EL (cell line): ENCODE measurements at places on chromosomes 7 and 10.

- no peak for DNase-seq
Measured at GRCh38 chr7:157560710-157561522, 224.1 kb downstream of the DNAJB6 start.

GRCh38 chr7:26868841-26869495 lies 4.6 kb upstream of the SKAP2 start:
- DNase-seq: peak; percentile 32

DNA sequence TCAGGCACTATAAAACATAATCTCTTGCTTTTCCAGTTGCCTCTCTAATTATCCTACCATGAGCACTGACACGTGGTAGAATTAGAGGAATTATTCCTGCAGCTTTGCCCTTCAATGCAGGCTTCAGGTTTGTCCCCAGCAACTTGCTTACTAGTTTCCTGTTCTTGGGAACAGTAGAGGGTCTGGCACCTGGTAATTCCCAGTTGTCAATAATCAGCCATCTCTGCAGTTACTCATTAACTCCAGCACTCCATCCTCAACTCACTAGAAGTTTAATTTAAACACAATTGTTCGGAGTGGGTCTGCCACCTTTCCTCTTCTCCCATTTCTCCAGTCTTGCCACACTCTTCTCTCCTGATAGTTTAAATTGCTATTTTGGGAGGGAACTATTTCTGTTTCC lies 324.3 kb upstream of the KIAA1217 start:
- no peak for DNase-seq

DNA sequence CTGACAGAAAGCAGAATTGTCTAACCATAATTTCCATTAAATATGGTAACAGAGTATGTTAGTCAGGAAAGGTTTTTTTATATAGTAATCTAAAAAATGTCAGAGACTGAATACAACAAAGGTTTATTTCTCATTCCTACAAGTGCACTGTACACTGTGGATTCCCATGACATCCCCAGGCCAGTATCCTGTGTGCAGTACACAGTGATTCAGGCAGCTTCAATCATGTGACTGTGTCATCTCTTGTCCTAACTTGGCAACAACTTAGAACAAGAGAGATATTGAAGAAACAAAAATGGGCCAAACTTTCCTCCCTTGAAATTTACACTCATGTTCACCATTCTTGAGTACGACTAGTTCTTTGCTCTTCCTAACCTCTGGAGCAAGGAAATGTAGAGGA lies 189.8 kb upstream of the SEMA3A start:
- DNase-seq: no peak

DNA sequence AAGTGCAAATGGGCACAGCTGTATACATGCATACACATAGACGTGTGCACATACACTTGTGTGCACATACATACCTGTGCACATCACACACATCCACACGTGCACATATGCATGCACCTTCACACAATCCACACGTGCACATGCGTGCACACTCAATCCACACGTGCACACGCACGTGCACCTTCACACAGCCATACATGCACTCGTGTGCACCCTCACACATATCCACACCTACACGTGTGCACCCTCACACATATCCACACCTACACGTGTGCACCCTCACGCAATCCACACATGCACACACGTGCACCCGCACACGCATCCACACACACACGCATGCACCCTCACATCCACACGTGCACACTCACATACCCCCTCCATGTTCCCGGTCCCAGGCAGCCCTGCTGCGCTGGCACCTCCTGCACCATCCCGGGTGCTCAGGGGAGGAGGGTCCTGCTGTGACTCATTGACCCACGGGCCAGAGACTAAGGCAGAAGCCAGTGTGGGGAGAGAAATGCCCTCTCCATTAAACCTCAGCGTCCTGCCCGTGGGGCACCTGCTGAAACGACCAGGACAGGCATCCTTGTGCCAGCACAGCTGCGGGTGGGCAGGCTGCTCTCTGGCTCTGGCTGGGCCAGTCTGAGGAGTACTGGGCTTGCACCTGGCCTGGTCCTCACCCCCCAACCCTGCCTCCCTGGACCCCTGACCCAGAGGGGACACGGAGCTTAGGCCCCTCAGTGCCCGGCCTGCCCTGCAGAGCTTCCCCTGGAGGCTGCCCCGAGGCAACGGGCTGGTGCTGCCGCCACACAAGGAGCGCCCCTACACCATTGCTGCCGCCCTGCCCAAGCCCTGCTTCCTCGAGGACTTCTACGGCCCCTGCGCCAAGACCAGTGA lies 17.8 kb upstream of the UTF1 start:
- DNase-seq: no peak

DNA sequence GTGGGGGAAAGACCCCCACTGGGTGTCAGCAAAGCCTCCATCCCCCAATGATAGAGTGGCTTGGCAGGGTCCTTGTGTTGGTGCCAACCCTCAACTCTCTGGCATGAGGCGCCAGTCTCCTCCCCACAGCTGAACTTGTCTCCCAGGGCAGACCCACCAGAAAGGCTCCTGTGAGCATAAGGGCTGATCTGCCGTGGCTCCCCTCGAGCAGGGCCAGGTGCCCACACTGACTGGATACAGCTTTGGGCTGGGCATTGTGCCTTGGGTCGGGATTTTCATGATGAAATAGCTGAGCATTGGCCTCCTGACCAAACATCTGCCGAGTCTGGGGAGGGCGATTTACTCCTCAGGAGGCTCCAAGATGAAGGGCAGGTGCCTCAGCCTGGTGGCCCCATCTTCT lies 68.1 kb upstream of the NPTX2 start:
- DNase-seq: no peak

DNA sequence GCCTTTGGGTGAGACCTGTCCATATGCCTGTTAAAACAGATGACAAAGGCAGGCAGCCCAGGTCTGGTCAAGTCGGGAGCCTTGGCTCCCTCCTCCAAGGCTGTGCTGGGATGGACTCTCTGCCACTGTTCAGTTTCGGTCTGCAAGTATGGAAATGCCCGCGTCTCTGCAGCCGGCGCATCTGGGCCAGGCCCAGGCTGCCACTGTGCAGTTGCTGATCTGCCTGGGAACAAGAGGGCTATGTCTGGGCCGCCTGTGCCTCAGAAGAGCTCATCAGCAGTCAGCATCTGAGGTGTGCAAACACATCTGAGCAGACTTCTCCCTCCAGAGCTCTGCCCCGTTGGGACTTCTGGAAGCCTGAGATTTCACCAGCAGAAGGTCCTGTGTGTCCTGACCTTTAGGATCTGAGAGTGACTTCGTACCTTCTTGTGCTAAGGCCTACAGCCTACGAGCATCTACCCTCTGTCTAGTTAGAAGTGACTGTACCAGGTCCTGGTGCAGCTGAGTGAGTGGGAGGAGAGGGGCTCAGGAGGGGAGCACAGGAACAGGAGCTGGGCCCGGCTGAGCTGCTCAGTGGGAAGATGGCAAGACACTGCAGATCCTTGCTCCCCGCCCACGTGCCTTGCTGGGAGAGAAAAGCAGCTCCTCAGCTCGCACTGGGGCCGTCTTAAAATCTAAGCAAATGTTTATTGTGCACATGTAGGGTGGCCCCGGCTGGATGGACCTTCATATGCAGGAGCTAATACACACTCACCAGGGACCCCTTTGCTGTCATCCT lies 50.9 kb downstream of the DOCK1 start:
- no peak for DNase-seq

GRCh38 chr7:66170309-66171231 lies 34.6 kb upstream of the TPST1 start:
- DNase-seq: peak; percentile 30

DNA sequence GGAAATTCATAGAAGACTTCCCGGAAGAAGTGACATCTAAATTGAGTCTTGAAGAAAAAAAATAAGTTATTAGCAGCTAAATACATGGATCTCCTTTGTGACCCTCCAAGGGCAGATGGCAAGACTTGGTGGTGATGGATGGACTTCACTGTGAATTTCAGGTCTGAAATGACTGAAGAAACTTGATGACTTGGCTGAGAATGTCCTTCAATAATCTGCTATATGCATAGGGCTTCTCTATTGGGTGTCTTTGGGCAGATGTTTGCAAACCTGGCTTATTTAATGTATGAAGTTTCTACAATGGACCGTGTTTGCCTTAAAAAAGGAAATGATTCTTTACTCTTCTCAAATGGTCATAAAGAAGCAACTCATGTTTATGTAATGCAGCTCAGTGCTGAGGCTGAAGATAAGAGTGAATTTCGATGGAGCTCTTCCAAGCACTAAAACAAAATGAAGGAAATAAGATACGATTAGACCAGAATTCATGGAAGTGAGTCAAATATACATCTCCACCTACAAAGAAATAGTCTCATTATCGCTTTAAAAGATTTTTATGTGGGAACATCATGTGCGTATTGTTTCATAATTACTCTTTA lies 116.6 kb upstream of the WDR11 start:
- DNase-seq: no peak

DNA sequence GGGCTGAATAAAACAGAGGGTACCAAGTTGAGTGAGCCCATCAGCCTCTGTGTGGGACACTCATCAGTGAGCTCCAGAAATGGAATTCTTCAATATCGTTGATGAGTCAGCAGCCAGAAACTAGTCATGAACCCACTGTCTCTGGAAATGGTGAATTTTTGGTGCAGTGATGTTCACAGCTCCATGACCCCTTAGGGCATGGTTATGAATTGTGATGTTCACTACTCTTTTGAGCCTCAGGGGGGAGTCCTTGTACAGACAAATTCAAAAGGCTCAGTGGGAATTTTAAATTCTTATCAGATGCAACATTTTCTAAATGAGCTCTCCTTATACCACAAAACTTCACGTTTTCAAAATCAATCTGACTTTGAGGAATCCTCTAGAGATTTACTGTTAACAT lies 335.7 kb downstream of the PHTF2 start:
- peak; percentile 91 for DNase-seq

DNA sequence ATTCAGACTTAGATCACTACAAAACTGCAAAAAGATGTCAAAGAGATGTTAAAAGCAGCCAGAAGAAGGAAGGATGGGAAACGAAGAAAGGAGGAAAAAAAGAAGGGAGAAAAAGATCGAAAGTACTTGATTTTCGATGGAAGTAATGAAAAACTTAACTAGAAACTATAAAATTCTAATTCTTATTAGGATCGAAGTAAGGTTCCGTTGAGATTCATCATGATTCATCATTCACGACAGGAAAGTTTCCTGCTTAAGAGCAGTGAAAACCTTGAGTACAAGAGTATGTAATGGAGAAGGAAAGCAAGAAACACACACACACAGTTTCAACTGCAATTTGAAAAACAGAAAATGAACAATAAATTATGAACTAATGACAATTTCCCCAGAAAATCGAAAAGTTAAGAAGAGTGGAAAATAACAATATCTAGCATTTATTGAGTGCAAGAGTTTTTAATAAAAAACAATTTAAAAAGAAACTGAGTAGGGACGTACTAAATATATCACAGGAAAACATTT lies 1.1 kb upstream of the ING3 start:
- no peak for DNase-seq

DNA sequence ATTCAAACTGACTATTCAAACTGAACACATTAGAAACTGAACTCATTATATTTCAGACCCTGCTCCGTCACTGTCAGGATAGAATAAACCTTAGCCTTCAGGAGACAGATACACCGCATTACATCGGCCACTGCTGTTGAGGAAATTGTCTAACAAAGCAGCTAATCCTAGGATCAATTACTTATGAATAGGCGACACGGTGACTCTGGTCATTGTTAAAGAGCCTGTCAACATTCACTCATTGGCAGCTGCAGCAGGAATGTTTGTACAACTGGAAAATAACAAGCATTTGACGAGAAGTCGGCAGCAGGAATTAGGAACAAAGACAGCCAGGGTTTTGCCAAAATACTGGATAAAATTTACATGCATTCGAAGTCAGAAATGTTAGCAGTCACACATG lies 112.0 kb upstream of the MKX start:
- DNase-seq: no peak

DNA sequence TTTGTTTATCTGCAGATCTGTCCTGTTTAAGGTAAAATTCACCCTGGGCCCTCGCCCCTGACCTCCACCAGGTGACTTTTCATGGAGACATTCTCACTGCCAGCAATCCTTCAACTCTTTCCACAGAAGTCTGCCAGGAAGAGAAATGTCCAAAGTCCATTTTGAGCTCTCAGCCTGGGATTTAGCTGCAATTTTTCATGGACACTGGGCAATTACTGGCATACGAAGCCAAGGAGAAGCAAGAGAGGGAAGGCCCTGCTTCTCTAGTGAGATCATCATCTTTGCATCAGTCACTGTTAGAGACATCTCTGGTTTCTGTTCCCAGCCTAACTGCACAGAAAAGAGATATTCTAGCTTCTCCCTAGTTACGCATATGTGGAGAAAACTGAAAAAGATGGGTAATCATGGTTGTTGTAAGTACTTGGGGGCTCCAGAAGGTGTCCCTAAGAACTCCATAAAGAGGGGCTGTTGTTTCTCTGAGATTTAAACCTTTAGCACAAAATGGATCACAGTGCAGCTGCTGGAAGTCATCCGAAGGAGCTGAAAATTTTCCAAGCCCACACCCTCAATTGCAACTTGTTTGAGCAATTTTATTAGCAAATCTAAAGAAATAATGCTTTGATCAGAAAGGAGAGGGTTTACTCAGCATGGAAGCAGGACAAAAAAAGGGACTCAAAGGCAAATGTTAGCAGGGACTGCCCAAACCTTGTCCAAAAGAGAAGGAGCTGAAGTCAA lies 168.9 kb downstream of the SNX10 start:
- DNase-seq: no peak

DNA sequence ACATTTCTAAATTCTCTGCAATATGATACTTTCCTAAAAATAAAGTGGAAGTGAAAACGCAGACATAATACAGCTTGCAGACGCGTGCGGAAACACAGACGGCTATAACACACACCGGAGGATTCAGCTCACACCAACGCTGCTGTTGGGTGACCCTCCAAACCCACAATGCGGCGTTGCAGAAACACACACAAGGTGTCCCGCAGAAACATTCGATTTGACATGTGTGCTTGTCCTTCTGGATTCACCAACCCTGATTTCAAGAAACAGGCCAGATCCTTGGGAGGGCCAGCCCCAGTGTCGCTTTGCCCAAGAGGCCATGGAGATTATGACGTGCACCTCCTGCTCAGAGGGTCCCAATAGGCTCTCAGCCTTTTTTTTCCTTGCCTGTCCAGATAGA lies 136.7 kb upstream of the TCERG1L start:
- no peak for DNase-seq
